ENCODE measurements at places on chromosomes 6 and 20. TPM values are rescaled to one million over a fixed set of nuclear protein-coding genes. Genes with fewer than 3 reads are reported as not detected.

LY6G5C gene
- not detected for total RNA-seq

TRMT11 gene
- total RNA-seq, result 19.9 TPM

DUSP15 gene
- total RNA-seq, result 4.3 TPM

MAN1A1 gene
- 90.9 TPM for total RNA-seq

HRH3 gene
- total RNA-seq, result not detected

PAK5 gene
- total RNA-seq, result 0.23 TPM

NR2E1 gene
- total RNA-seq, result not detected

ZFAND3 gene
- 54.8 TPM for total RNA-seq

DNA sequence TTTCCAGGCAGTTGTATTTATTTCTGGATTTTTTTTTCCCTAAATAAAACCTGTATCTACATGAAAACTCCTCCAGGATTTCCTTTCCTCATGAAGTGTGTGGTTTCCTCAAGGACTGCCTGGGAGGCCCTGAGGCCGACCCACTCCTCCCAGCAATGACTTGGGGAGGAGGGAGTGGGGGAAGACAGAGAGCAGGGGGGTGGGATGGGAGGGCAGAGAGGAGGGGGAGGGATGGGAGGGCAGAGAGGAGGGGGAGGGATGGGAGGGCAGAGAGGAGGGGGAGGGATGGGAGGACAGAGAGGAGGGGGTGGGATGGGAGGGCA lies 161.8 kb upstream of the AGPAT4 start:
- no peaks in the 10 kb centered on the region for H3K27me3 ChIP-seq
- H3K4me3 ChIP-seq, result no peak overlapping the region
- H3K27ac ChIP-seq, result peak overlapping the region; percentile 60
- no peaks in the 10 kb centered on the region for H3K36me3 ChIP-seq
- H3K4me1 ChIP-seq, result peaks cover 20% of the 10 kb centered on the region
- DNase-seq, result no peak

GRCh38 chr6:2158596-2159271 lies 86.7 kb downstream of the GMDS start:
- no peak for DNase-seq
- H3K27ac ChIP-seq, result no peak overlapping the region
- no peak overlapping the region for H3K4me3 ChIP-seq
- no peaks in the 10 kb centered on the region for H3K36me3 ChIP-seq
- no peaks in the 10 kb centered on the region for H3K27me3 ChIP-seq

GRCh38 chr20:56943946-56944945 lies 315.1 kb downstream of the TFAP2C start:
- H3K27ac ChIP-seq, result no peak overlapping the region
- no peaks in the 10 kb centered on the region for H3K36me3 ChIP-seq

- no peaks in the 10 kb centered on the region for H3K27me3 ChIP-seq
- no peak for DNase-seq
- H3K36me3 ChIP-seq, result no peaks in the 10 kb centered on the region
- no peak overlapping the region for H3K4me3 ChIP-seq
- peaks cover 14% of the 10 kb centered on the region for H3K4me1 ChIP-seq
Observed at GRCh38 chr6:90251295-90251992, 45.2 kb downstream of the BACH2 start.

DNA sequence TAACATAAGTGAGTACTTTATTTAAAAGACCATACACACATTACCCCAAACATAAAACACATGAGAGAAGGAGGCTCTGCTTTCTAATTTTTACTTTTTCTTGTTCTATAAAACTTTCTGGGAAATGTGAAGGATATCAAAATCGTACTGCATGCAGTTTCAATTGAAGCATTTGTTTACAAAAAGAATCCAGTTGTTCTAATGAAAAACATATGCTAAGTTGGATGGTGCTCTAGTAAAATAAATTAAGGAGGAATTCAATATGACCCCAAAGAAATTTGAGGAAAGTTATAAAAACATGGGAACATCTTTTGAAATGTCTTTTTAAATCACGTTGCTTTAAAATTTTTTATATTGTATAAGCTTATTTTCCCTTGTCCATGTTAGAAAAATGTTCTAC lies 37.6 kb downstream of the OR2B6 start:
- no peaks in the 10 kb centered on the region for H3K4me1 ChIP-seq
- H3K36me3 ChIP-seq, result no peaks in the 10 kb centered on the region
- DNase-seq, result no peak
- H3K27ac ChIP-seq, result no peak overlapping the region
- no peak overlapping the region for H3K4me3 ChIP-seq

GRCh38 chr6:147752689-147753403 lies 244.4 kb downstream of the SAMD5 start:
- H3K27ac ChIP-seq, result no peak overlapping the region
- H3K4me3 ChIP-seq, result no peak overlapping the region
- no peaks in the 10 kb centered on the region for H3K27me3 ChIP-seq

GRCh38 chr20:5153612-5154542 lies 27.1 kb downstream of the CDS2 start:
- H3K4me3 ChIP-seq, result no peak overlapping the region
- H3K36me3 ChIP-seq, result peaks cover 3% of the 10 kb centered on the region
- no peaks in the 10 kb centered on the region for H3K27me3 ChIP-seq

DNA sequence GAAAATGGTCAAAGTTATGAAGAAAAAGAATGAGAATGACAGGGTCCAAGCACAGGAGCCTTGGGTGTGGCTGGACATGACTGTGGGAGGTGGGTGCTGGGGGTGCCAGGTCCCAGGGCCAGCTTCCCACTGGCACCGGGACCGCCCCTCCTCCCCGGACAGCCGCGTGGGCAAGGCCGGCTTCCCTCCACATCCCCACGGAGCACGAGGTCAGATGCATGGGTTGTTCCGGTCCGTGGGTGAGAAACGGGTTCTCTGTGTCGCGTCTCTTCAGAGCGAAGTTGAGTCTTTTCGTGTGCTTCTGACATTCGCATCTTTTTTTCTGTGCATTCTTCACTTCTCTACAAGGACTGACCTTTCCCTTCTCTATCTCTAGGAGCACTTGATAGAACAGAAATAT lies 30.1 kb downstream of the KIF25 start:
- H3K27ac ChIP-seq, result no peak overlapping the region
- H3K36me3 ChIP-seq, result no peaks in the 10 kb centered on the region
- peak; percentile 57 for DNase-seq
- no peaks in the 10 kb centered on the region for H3K4me1 ChIP-seq

GRCh38 chr20:33789109-33789857 lies 21.9 kb upstream of the CHMP4B start:
- peak overlapping the region; percentile 80 for H3K27ac ChIP-seq
- peaks cover 38% of the 10 kb centered on the region for H3K4me1 ChIP-seq
- H3K36me3 ChIP-seq, result peaks cover 8% of the 10 kb centered on the region
- no peaks in the 10 kb centered on the region for H3K27me3 ChIP-seq

DNA sequence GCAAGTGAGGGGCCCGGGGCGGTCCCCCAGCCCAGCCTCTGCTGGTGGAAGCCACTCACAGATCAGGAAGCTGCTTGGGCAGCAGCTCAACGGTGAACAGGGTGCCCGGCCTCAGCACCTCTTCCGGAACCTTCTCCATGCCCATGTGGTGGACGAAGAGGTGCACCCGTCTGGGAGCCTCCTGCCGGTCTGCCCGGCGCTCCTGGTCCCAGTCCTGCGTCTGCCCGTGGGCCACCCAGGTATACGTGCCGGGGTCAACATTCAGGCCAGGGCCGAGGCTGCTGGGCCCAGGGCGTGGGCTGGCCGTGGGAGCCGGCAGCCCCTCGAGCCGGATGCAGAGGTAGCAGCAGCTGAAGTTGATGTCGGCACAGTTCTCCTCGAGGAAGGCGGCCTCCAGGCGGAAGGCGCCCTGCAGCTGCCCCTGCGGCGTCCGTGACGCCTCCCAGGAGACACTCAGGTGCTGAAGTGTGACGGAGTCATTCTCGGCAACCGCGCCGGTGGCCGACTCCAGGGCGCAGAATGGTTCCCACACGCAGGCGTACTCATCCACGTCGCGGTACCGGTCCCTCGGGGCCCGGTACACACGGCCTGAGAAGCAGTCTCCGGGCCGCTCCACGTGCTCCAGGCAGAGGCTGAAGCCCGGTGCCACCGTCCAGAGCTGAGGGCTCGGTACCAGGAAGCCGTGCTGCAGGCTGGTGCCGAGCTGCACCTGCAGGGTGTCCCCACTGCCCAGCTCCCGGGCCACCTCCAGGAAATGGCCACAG lies 8.7 kb downstream of the FNDC11 start:
- H3K36me3 ChIP-seq, result peaks cover 33% of the 10 kb centered on the region

Data from esophagus muscularis mucosa (tissue), 4 donors.